NCI-H2081 treated with DMSO at 0.1 percent for 48 hours (cell line): ENCODE measurements at places on chromosomes 12 and 14.

DNA sequence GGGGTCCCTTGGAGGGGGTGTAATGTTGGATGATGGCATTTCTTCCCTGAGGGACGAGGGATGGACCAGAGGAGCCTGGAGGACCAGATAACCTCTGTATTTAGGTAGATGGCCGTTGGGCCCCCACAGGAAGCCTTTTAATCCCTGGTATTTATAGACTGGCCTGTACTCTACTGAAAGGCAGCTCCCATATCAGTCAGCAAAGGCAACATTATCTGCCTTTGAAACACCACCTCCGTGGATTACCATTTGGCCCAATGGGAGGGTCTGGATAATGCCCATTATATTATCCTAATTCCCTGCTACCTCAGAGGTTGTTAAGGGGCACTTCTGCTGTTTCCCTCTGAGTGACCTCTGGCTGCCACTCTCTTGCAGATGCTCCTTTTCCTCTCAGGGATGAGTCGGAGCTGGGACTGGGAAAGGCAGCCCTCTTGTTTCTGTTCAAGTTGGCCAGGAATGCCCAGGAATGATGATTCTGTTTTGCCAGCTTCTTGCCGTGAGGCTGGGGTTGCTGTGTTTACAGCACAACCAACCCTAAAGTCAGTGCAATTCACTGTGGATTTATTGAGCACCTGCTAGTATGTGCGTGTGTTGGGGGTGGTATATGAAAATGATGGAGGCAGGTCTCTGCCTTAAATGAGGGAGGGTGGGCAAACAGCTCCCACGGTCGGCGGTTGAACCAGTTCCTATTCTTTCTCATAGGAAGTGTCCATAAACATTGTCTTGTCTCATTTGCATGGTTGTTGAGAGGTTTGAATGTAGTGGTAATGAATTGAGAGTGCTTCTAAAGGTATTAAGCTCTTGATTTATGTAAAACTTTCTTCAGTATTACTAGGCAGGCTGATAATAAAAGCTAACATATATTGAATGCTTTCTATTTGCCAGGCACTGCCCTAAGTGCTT is 18.1 kb downstream of the SUSD6 start:
- no peak for DNase-seq

- DNase-seq, result no peak
Observed at GRCh38 chr12:103791350-103791920, 49.6 kb downstream of the NT5DC3 start.

DNA sequence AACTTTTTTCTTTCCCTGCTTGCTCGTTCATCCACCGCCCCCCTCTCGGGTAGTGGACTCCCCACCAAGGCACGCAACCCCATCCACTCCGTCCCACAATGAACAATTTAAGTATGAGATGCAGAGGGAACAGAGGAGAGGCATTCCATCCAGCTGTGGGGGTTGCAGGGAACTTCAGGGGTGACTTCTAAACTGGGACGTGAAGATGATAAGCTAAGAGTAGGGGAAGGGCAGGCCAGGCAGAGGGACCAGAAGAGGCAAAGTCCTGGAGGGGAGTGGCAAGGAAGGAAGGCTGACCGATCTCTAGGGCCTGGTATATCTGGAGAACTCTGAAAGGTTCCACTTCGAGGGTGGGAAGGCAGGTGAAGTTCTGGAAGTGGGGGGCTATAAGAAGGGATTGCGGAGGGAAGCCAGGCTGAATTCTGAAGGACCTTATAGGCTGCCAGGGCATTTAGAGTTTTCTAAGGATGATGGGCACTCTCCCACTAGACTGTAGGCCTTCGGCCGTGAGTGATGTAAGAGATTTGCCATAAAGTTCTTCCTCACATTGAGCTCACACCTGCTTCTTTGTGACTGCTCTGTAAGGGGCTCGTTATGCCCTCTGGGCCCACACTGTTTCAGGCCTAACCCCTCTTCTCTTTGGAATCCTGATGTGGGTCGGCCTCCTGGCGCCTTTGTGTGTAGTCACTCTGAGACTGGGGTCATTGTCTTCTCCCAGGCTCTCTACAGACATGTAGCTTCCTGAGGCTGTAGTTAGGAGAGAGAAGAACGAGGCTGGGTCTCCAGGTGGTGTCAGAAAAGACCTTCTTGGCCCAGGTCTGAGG is 12.1 kb downstream of the NFATC4 start:
- DNase-seq, result no peak

DNA sequence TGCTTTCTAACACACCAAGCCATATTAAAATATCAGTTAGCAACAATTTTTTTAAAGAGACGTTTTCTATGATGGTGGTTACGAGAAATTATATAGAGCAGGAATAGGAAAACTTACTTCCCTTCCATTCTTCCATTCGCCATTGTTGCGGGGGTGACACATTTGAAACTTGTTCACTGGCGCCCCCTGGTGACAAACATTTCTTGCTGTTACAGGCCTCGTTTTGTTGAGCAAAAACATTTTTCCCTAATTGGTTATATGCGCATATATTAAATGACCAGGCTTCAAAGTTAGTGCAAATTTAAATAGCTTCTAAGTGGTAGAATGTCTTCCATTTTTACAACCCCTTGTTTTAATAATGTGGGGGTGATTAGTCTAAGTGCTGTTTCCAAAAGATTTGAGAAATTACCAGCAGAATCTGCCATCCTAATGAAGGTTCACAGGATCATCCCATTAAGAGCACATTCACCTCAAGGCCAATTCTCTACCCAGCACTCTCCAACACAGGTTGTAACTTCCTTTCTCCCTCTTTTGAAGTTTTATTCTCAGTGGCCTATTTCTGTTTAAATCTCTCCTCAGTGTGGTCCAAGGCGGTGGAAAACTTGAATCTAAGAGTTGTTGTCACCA is 1124.7 kb downstream of the FLRT2 start:
- DNase-seq, result no peak

DNA sequence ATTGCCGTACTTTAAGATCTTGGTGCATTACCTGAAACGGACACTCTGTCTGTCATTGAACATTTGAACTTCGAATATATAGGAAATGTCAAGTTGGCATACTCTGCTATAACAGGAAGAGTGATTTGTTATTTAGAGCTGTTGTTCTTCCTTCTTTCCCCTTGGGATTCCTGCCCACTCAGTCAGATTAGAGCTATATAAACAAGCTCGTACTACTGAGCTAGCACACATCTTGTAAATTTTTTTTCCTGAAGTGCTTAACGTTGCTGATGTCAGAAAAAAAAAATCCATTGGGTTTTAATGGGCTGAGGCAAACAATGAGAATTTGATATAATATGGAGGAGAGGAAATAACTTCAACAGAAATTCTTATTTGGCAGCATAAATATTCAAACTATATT is 26.8 kb downstream of the RGS6 start:
- DNase-seq, result no peak

- DNase-seq, result no peak
Observed at GRCh38 chr12:123715195-123715594, 3.0 kb downstream of the ATP6V0A2 start.

DNA sequence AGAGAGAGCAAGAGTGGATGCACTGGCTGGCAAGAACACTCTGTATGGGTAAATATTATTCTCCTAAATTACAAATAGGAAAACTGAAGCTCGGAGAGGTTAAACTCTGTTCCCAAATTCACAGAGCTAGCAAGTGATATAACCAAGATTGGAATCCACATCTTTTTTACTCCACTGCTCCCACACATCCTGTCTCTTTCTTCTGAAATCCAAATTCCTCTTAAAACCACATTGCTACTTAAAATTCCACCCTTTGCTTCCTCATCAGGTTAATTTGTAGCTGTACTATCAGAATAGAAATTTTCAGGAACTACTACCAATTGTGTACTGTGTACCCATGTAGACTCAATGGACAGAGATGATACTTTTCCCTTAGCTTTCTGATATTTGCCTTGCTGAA is 74.4 kb downstream of the ARMH4 start:
- no peak for DNase-seq

- DNase-seq, result no peak
Observed at GRCh38 chr12:75656648-75657047, 145.2 kb upstream of the KRR1 start.

DNA sequence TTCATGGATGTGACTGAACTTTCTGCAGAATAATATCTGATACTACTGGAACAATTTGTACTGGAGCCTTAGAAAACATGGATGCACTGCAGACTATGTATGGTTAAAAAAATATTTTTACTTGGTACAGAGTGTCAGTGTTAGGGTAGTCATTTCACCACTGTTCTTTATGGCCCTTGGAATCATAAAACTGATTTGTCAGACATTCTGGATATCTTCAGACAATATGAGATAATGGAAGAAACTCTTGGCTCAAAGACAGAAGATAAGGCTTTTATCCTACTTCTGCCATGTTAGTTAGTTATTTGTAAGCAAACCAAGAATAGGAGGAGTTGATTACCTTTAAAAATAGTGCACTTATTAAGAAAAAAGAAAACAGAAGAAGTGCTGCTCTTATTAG is 209.4 kb downstream of the LRIG3 start:
- no peak for DNase-seq

DNA sequence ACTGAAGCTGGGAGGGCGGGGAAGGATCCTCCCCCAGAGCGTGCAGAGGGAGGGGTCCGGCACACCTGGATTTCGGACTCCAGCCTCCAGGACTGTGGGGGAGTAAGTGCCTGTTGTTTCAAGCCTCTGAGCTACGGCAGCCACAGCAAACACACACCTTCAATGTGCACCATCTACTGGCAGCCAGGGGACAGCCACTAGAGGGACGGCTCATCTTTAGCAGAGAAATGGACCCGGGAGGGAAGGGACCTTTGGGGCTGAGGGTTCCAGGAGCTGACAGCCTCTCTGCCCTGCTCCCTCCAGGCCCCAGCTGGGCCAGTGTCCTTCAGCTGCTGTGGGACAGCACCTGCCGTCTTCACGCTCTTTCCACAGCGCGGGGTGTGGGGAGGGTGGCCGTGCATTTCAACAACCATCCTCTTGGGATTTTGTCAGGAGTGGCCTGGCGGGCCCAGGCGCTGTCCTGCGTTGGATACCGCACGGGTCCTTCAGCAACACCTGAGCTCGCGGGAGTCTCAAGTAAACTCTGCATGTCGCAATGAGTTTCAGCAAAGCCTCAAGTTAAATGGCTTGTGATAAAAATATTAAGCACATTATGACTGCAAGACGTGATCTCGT is 209.2 kb upstream of the C14orf180 start:
- DNase-seq, result no peak

- no peak for DNase-seq
Observed at GRCh38 chr12:30396576-30396975, 299.1 kb downstream of the IPO8 start.

GRCh38 chr12:27237790-27238771 is 6.0 kb upstream of the STK38L start:
- no peak for DNase-seq

DNA sequence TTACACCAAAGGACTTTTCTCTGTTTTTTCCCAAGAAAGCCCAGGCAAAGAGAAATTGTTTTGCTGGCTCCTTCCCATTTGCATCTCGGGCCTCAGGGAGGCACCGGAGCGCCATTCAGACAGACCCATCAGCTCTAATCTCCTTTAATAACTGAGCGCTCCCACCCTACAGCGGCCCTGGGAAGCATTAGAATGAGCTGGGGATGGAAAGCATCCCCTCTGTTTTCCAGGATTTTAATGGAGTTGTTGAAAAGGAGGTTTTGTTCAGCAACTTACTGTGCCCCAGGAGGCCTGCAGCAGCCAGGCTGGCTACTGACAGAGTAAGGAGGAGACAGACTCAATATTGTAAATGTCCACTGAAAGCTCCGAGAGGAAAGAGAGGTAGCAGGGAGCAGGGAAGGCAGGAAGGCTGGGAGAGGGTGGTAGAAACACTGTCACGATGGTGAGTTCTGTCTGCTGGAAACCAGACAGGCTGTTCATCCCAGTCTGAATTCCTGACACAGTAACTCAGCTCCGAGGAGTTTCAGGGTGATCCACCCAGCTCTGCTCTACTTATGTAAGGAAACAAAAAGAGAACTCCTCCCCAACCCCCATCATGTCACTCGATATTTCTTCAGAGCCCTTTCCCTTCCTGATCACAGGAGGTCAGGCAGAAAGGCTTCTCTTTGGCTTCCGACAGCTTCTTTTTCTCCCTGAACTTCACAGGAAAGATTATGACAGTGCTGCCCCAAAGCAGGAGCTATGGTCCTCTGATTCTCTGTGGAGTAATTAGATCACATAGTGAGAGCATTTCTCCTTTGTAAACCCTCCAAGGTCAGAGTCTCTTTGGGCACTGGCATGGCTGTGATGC is 62.5 kb upstream of the TMEM132D start:
- no peak for DNase-seq

DNA sequence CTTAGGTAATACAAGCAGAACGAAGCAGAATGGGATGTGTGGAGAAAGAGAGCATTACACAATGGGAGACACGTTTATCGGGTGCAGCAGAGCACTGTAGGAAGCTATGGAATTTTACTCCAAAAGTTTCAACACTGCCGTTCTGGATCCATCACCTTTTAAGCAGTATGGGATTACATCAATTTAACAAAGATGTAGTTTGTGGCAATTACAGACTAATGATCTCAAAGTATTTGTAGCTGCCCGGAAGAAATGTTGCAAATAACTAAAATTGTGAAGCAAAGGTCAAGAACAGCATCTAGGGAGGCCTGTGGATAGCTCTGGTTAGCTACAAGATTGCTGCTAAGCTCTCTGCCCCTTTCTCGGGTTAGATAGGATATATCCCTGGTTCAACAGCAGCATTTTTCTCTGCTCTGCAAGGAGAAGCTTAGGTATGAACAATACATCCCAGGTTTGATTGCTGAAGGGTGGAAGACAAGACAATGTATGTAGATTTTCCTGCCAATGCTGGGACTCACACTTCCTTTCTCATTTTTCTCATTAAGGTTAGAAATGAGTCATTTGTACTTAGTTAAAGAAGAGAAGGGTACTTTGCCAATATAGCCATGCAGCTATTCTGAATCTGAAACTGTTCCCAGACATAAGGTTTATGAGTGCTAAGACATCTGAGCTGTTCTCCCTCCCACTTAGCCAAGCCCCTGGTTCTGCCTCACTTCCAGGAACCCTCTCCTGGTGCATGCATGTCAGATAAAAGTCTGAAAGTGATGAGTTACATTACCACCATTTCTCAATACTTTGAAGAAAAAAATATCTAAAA is 75.0 kb upstream of the HIF1A start:
- no peak for DNase-seq

DNA sequence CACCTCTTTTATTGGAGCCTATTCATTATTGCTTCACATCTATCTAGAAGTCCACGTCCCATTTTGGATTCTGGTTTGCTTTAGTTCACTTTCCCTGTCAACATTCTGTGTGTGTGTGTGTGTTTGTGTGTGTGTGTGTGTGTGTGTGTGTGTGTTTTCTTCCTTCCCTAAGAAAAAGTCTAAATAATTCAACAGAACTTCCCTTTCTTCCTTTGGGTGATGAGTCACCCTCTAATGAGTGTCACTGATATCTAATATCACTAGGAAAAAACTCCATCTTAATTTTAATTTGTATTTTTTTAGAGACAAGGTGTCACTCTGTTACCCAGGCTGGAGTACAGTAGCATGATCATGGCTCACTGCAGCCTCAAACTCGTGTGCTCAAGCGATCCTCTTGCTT is 234.2 kb downstream of the TTC8 start:
- no peak for DNase-seq

DNA sequence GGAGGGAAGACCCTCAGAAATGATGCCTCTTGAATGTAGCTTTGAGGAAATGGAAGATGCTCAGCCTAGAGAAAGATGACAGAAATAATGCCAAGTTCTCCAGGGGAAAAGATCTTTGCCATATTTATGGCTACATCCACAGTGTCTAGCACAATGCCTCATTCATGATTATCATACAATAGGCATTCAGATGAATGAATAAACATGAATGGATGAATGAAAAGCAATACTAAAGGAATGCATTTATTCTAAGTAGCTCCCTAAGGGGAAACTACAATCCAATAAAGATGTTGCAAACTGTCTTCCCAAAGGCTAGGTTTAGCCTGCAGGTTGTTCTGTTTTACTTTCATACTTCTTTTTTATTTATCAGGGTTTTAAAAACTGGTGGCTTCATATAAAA is 12.0 kb downstream of the TMTC1 start:
- DNase-seq, result no peak

- no peak for DNase-seq
Observed at GRCh38 chr12:65414526-65414925, 136.0 kb downstream of the MSRB3 start.
